Activated CD4-positive, alpha-beta T cell treated with anti-CD3 and anti-CD28 coated beads, Interleukin-2, amount 50 U/mL, for 24 hours (primary cell): ENCODE measurements at places on chromosomes 13 and 19.

DNA sequence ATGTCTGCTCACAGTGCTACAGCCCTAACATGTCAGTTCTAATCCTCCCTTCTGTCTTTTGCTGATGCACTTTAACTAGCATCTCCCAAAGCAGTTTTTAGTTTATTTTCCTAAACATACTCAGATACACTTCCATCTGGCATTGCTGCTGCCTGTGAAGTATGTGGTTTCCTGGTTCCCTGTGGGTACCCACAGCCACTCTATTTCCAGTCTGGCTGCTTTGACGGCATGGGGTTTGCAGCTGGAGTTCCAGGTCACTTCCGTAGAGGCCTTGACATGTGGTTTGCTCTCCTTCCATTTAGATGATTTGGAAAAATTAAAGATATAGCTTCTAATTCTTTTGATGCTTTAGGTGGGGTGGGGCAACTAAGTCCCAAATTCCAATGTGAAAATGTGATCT, 375.5 kb downstream of the PCDH20 start:
- DNase-seq, result no peak

GRCh38 chr13:40595693-40596092, 70.7 kb downstream of the FOXO1 start:
- DNase-seq, result no peak

DNA sequence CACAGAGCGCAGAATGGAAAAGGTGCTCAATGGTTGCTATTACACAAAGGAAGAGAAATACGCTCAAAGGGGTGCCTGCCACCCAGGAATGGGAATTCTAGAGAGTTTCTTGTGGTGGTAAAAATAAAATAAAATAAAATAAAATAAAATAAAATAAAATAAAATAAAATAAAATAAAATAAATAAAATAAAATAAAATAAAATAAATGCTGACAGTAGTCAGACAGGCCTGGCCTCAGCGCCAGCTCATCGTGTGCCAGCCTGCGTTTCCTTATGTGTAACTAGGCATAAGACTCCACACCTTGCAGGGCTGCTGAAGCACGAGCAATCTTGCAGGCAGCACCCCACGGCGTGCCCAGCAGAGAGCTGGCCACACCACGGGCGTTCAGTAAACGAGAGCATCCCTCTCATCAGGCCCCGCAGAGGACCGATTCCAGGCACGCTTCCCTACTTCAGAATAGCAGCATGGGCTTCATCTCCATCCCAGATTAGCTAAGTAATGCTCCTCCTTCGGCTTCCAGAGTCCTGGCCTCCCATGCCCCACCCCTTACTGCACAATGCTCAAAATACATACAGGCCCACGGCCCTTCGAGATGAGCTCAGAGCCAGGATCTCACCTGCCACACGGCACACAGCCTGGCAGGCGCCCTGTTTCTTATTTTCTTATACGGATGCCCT, 5.6 kb downstream of the NAPA start:
- no peak for DNase-seq

- DNase-seq, result no peak
Measured at GRCh38 chr13:58579468-58579867, 947.9 kb downstream of the PCDH17 start.

- no peak for DNase-seq
Measured at GRCh38 chr13:40245567-40245966, 420.9 kb downstream of the FOXO1 start.

- peak; percentile 71 for DNase-seq
Measured at GRCh38 chr13:24264976-24265375, 44.4 kb upstream of the C1QTNF9 start.

DNA sequence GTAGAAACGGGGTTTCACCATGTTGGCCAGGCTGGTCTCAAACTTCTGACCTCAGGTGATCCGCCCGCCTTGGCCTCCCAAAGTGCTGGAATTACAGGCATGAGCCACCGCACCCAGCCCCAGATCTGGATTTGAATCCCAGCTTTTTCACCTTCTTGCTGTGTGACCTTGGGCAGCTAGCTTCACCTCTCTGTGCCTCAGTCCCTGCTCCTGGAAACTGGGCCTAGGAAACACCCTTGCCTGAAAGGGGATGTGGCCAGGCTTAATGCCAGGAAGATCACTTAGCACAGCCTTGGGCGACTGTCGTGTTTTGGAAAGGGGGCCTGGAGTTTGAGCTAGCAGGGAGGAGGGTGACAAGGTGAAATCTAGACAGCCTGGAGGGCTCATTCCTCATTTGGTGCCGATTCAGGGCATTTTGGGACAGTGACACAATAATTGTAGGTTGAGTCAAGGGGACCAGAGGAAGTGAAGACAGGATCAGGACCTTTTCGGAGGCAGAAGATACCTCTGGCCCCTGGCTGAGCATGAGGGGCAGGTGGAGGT, 1.8 kb downstream of the PGPEP1 start:
- DNase-seq, result no peak

DNA sequence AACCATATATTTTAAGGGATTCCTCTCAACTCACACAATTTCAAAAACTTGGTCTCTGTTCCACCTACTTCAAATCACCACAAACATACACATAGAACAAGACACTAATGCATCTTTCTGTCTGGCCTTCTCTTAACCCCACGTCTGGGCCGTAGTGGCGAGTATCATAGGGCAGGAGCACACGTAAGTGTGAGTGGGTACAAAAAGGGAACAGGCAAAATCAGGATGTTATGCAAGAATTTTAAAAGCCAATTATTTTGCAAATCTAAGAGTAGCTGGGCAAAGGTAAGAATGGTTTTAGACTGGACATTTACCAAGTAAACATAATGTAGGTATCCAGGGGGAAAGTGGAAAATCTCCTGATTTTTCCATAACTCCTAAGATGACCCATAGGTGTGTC, 35.1 kb downstream of the MTMR6 start:
- DNase-seq, result no peak

GRCh38 chr13:109246001-109246400, 540.4 kb downstream of the IRS2 start:
- no peak for DNase-seq

DNA sequence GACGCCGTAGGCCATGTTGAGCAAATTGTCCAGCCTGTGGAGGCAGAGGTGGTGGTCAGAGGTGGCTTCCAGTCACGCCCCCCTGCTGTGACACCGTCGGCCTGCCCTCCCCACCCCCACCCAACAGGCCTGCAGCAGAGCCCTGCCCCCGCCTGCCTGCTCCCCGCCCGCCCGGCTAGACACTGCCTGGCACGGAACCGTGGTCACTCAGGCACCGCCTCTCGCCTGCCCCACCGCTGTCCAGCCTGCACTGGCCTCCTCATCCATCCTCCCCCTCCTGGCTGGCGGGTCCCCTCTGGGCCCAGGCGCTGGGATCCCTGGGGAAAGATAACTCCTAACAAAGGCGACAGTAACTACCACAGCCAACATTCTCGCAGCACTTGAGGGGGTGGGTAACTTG, 21.7 kb downstream of the PRKCSH start:
- DNase-seq, result no peak

DNA sequence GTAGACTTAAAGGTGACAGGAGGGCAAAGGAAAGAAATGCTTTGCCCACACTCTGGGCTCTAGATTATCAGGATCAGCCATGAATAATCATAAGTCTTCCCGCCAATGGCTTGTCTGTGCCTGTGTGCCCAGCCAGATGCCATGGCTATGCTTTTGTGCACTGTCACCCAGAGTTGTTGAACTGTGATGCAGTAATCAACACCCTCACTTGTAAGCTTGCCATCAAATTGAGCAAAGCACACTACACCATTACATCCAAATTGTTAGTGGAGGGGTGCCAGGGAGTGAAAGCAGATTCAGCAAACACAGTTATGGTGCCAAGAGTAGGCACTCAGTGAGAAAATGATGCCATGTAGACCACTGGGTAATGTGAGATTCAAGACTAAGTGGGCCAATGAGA, 845.3 kb upstream of the MIR17HG start:
- DNase-seq, result no peak

DNA sequence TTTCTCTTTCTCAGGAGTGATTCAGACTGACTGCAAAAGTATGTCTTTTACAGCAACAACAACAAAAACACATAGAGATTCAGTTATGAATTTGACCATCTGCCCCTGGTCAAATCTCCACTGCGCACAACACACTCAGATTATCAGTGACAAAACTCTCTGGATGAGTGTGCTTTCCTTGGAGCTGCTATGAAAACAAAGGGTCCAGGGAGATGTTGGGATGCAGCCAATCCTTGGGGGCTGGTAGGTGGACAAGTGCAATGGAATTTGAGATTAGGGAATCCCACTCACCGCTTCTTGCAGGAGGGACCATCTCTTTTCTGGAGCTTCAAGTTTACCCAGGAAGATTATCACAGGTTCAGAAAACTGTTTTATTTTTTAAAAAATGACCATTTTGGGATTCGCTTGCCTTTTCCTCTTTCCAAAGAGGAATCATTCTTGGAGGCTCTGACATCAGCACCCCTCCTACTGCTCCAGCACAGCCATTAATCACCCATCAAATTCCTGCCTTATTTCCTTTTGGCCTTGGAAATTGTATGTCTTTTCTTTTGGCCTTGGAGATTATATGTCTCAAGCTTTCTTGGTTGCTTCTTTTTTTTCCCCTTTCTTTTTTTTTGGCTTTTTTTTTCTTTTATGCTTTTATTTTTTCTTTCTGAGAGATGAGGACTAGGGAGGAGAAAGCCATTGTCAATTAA, 311.8 kb downstream of the TSHZ3 start:
- no peak for DNase-seq

DNA sequence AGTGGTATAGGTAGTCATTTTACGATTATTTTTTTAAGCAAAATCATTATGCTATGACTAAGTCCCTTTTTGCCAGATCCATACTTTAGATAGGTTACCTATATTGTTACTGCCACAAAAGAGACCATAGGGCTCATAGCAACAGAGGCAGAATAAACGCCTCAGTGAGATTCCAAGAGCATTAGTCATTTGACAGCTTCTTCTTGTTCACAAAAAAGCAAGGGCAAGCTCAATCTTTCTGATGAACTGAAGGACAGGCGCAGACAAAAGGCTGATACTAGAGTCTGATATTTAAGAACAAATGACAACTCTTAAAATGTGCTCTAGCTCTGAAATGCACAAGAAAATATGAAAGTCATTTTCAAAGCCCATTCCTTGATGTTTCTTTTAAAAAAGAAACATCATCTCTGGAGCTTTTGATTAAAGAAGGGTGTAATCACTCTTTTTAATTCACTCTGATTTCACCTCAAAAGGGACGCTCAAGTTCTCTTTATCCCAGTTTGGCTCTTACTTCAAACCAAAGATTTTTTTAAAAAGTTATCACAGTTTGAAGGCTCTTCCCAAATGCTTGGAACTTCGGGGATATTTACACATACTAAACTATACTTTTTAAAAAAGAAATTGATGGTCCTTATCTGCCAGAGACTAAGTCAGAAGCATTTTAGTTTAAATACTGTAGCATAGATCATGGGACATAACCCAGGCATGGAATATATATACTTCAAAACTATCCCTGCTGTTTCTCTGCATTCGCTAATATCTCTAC, 187.2 kb downstream of the EFNB2 start:
- DNase-seq, result no peak

GRCh38 chr13:85525411-85525810, 273.8 kb downstream of the SLITRK6 start:
- no peak for DNase-seq

GRCh38 chr19:6213266-6213595, 66.5 kb downstream of the MLLT1 start:
- no peak for DNase-seq

GRCh38 chr19:35959968-35960320, 23.8 kb downstream of the LRFN3 start:
- DNase-seq, result no peak

DNA sequence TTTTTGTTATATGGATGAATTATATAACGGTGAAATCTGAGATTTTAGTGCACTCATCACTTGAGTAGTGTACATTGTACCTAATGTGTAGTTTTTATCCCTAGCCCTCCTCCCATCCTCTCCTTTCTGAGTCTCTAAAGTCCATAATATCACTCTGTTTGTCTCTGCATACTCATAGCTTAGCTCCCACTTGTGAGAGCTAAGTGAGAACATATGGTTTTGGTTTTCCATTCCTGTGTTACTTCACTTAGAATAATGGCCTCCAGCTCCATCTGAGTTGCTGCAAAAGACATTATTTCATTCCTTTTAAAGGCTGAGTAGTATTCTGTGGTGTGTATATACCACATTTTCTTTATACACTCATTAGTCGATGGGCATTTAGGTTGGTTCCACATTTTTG, 94.0 kb downstream of the SLC10A2 start:
- DNase-seq, result no peak

- DNase-seq, result no peak
Measured at GRCh38 chr19:48806518-48806817, 4.4 kb downstream of the BCAT2 start.

DNA sequence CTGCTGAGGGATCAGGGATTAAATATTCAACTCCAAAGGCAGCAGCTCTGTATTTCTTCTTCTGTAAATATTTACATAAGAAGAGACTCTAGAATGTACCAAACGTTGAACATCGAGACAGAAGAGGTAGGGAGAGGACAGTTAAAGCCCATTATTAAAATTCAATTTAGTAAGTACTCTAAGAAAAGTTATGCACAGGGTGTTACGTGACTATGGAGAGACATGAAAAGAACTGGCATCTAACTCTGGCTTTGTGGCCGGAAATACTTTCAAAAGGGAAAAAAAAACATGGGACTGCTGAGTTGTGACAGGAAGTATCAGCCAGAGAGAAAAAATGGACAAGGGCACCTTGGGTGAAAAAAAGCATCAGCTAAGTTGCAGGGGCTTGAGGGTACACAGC, 36.7 kb downstream of the LNX2 start:
- DNase-seq, result no peak

DNA sequence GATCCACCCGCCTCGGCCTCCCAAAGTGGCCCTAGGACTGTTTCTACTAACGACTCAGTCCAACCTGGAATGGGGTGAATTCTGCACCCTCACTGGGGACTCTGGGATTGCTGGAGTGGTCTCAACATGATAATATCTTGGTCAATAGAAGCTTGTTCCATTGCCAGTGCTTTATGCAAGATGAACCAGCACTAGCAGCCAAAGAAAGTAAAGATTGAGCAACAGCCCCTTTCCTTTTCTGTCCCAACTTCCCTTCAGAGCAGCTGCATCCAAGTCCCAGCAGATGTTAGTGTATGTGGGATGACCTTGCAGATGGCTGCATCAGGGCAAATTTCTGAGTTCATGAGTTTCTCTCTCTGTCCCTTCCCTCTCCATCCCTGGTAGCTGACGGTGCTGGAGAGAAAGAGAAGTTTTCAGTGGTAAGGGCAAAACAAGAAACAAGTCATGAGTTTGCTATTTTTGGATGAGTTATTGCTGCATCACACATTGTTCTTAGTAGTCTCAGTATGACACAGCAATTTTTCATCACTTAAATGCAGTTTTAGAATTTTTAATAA, 183.6 kb upstream of the EDNRB start:
- no peak for DNase-seq

GRCh38 chr19:18280247-18281081, 958 bp downstream of the JUND start:
- no peak for DNase-seq
